ENCODE measurements at places on chromosomes 2 and 18.

DNA sequence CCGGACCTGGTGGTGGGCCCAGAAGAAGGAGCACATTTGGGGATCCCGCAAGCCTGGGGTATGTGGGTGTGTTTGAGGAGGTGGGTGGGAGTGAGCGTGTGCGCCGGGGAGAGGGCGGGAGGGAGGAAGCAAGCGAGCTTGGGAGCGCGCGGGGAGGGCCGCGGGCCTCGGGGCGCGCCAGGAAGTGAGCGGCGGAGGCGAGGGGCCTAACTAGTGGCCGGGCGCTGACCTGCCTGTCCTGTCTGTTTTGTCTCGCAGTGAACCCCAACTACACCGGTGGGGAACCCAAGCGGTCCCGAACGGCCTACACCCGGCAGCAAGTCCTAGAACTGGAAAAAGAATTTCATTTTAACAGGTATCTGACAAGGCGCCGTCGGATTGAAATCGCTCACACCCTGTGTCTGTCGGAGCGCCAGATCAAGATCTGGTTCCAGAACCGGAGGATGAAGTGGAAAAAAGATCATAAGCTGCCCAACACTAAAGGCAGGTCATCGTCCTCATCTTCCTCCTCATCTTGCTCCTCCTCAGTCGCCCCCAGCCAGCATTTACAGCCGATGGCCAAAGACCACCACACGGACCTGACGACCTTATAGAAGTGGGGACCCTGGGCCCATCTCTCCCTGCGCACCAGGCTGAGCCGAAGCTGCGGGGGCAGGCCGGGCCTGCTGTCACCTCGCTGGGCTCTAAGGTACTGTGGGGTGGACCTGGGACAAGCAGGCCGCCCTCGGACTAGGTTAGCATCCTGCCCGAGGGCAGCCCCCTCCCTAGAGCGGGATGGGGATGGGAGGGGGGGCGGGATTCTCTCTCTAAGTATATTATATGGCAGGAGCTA lies 1.2 kb downstream of the HOXD4 start:
- DNase-seq = no peak

GRCh38 chr2:5164776-5165525 lies 527.2 kb upstream of the SOX11 start:
- no peak for DNase-seq

DNA sequence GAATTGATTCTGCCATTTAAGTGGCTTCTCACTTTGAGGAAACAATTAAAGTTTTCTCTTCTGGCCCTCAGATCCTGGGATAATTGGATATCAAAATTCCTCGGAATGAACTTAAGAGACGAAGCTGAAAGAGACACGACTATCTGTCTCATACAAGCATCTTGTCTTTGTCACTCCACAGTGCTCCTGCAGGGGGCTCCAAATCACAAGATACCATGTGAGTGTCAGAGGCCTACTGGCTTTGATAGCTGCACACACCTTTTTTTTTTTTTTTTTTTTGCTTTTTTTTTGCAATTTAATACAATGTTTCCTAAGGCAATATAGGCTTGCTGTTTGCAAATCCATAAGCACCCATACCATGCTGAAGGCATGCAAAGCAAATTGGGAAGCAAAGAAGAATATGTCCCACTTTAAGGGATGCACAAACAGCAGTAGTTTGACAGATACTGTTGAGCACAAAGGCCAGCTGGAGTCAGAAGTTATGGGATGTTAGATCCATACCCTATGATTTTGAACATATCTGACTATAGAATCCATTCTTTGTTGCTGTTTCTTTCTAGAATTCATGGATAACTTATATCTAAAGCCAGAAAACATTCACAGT lies 109.0 kb upstream of the CBLN2 start:
- no peak for DNase-seq

DNA sequence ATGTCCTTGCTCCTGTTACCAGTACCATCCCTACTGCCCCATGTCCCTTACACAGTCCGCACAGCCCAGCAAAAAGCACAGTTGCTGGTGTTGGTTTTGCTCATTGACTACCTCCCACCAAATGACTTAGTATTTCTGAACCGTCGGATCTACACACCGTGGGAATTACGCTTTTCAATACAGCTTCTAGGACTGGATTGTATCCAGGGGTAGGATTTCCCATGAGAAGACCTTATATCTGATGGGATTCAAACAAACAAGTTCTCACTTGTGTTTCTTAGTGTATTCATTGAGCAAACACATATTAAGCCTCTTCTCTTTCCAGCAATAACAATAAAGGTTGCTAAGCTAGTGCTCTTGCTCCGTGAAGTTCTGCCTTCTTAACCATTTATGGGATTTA lies 25.8 kb downstream of the TRAPPC12 start:
- DNase-seq = no peak

DNA sequence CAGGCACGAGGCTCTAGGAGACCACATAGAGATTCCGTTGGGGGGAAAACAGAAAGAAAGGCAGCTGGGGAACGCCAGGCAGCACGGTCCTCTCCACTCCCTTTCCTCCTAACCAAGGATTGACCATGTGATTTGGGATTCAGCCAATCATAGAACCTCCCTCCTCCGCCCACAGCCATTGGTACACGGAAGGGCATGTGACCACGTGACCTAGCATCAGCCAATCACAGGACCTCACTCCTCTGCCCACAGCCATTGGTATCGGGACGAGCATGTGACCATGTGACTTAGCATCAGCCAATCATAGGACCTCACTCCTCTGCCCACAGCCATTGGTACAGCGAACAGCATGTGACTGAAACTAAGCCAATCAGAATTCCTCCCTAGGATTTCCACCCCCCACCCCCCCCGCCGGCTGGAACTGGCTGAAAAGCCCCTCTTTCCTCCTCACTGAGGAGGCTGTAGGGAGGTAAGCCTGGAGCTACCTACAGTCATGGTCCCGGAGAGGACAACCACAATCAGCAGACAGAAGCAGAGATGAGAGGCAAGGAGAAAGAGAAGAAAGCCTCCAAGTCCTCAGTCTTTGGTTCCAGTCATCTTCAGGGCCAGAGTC lies 7.6 kb downstream of the SERPINE2 start:
- no peak for DNase-seq

DNA sequence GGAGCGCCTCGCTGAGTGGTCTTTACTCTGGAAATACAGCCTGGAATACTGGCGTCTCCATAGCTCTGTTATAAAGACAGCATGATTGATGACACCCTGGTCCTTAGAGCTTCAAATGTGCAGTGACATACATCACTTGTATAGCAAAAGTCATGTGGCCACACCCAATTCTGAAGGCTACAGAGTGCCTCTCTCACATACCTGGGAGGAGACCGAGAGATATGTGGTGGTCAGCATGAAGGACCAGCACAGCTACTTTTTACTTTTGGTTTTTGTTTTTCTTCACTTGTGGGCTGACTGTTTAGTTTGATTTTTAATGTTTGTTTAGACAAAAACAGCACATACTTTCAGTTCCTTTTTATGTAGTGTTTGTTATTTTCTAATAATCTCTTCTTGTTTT lies 938.5 kb upstream of the SOX11 start:
- DNase-seq = no peak

DNA sequence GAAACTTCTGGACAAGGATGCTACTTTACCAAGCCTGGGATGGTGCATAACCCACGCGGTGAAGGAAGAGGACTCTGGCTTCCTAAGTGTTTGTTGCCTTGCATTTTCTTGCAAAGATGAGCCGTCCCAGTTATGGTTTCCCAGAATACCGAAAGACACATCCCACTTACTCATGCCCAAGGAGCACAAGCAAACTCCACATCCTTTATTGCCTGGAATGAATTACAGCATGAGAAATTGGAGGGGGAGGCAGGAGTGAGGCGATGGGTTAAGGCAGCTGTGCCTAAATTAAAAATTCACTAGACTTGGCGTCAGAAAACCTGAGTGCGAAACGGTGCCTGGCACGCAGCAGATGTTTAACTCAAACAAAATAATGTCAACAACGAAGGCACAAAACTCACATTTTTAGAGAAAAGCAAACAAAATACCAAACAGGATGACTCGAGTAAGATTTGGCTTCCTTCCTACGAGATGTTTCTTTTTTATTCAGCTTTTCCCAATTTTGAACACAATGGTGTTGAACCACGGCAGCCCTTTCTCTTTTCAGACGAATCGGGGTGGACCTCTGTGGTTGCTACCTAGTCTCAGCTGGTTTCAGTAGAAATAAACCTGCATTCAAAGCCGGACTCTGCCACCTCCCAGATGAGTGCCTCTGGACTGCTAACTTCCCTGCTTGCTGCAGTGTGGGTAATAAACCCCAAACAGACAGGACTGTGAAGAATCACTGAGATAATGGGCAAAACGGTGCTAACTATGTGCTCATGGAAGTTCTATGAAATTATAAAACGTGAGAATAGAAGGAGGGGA lies 100.3 kb upstream of the NCK2 start:
- no peak for DNase-seq

- DNase-seq = no peak
These were observed 33.3 kb downstream of the VSNL1 start for GRCh38 chr2:17573804-17574175.

DNA sequence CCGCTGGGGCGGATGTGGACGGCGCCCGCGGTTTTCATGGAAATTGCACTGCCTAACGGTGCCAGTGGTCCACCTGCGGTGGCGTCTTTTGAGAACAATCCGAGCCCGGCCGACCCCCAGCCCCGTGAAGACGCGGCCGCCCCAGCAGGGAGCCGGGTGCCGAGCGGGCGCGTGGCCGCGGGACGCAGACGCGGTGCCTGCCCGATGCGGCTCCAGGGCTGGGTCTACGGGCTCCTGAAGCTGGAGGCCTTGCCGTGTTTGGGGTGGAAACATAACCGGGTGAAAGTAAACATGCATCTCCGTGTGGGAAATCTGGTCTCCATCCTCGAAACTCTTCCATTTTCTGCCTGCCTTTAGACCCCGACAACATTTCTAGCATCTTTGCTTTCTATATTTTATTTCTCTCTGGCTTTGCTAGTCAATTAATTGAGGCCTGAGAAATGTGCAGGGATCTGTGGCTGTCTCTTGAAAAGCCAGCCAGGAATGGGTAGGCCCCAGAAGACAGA lies 572 bp downstream of the INPP4A start:
- DNase-seq = no peak
